Activated T-helper 1 cell treated with anti-CD3 and anti-CD28 coated beads, Interleukin-2, amount 50 U/mL, for 16 hours (primary cell): ENCODE measurements at places on chromosomes 1 and 21.

DNA sequence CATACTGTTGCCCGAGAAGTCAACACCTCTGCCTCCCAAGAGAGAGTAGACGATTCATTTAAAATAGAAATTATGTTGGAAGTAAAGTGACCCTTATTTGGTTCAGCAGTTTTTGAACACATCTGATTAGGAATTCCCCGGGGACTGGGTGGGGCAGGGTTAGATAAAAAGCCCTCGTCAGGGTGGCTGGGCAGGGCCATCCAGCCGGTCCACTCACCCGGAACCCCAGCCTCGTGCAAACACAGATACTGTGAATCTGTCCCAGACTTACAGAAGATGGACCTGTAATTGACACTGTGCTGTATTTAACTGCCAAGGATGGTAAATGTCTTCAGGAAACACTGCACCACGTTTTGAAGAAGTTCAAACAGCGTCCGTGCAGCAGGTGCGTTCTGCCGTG, 63.7 kb downstream of the PRDM16 start:
- DNase-seq = no peak

DNA sequence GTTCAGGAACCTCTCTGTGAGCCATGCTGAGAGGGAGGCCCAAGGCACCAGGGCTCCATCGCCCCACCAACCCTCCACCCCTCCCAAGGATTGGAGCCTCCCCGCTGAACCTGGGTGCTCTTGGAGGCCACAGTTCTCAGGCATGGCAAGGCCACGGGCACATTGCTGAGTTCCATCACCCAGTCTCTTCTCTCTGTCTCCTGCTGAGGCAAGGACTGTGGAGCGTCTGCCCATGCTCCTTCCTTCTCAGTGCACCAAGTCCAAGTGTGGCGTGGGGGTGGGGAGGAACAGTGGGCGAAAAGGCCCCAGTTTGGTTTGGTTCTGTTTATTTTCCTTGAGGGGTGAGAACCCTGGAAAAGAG, 2.8 kb upstream of the KNCN start:
- no peak for DNase-seq

GRCh38 chr21:29195981-29196669, 65.7 kb downstream of the MAP3K7CL start:
- no peak for DNase-seq

- no peak for DNase-seq
Observed at GRCh38 chr1:73813716-73814115, 384.3 kb downstream of the LRRIQ3 start.

DNA sequence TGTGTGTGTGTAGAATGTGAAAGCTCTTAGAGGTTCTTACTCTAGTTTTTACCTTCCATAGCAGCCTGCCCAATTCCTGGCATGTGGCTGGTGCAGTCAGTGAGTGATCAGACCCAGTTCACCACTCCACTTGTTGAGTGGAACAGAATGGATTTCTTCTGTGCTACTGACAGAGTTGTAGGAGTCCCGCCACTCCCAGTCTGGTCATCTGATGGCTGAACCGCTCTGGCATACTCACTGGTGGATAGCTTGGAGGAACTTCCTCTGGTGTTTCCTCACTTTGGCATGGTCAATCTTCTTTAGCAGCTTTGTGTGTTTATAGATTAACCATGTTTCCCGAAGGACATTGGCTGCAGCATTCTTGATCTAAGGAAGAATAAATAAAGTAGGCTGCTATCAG, 106.7 kb upstream of the ADAR start:
- DNase-seq = no peak

DNA sequence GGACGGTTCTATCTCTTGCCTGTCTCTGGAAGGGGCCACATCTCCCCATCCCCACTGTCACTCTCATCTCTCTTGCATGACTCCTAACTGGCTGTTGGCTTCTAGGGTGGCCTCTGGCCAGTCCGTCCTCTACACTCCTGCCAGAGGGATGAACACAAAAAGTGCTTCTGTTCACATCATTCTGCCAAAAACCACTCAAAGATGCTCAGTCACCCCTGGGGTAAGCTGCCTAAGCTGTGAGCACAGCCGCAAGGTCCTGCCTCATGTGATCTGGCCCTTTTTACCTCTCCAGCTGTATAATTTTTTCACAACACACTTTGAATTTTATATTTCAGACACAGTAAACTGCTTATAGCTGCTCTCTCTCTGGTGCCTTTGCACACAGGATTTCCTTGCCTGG, 97.6 kb upstream of the CD34 start:
- no peak for DNase-seq

- DNase-seq = no peak
Observed at GRCh38 chr1:33815061-33815460, 48.8 kb upstream of the HMGB4 start.

DNA sequence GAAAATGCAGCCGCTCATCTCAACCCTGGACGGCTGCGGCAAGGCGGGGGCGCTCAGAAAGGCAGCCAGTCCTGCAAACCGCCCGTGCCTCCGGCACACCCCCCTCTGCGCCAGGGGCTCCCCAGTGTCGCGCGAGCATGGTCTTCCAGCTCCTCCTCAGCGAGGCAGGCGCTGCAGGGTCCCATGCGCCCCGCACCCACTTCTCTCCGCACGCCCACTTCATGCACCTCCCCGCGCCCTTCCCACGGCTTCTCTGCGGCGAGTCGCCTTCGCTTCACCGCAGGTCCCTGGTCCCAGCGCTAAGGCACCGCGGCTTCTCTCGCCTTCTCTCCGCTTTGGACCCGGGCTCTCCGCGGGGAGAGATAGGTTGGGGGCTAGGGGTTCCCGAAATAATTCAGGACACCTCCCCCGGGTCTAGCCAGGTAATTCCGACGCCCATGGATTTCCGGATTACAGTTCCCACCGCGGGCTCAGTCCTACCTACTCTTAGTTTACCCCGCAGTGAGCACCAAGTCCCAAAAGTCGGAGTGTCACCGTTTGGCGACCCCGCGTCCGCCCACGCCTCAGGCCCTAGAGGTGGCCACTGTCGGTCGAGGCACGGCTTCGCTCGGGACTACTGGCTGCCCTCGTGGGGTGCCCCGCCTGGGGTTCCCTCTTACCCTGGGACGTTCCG, 67.5 kb downstream of the SYT2 start:
- DNase-seq = no peak

GRCh38 chr1:77413541-77414335, 131.9 kb downstream of the AK5 start:
- DNase-seq = no peak

DNA sequence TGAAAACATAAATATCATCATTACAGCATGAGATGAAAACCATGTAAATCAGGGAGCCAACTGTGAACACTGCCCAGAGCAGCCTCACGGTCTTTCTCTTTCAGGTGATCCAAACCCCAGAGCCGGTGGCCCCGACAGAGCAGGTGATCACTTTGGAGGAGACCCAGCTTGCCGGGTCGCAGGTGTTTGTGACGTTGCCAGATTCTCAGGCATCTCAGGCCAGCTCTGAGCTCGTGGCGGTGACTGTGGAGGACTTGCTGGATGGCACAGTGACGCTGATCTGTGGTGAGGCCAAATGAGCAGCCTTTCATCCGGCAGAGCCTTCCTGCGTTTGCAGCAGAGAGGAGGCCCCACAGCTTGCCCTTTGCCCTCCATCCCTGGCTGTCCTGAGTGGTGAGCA, 37.2 kb upstream of the EPHA8 start:
- no peak for DNase-seq

GRCh38 chr1:115295904-115296696, 41.9 kb downstream of the NGF start:
- no peak for DNase-seq

GRCh38 chr1:1399872-1400575, 889 bp upstream of the CCNL2 start:
- DNase-seq = no peak

- DNase-seq = no peak
Observed at GRCh38 chr1:148290881-148291280, 138.8 kb upstream of the NBPF11 start.

- DNase-seq = no peak
Observed at GRCh38 chr21:38319781-38320180, 63.0 kb downstream of the KCNJ15 start.

DNA sequence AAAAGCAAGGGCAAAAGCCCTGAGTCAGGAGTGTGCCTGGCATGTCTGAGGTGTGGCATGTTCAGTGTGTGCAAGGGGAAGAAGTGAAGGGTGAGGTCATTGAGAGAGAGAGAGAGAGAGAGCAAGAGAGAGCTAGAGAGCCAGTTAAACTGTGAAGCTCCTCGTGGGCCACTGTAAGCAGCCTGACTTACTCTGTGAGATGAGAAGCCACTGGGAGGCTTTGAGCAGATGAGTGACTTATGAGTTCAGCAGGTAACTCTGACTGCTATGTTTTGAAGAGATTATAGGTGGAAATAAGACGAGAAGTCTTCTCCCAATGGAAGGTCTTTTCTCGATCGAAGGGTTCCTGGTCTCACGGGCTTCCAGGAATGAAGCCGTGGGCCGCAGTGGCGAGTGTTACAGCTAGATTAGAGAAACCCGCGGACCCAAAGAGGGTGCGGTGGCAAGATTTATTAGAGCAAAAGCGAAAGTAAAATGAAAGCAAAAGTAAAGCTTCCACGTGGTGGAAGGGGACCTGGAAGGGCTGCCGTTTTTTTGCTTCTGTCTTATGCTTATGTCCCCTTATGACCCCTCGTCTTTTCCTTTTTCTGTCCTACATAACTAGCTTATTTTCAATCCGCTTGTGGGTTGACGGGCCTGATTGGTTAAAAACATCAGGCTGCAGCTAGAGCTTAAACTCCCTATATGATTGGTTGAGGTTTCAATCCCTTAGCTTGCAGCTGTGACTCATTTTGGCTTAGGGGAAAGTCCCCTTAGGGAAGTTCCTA, 323.1 kb upstream of the FAM78B start:
- DNase-seq = peak; percentile 2

DNA sequence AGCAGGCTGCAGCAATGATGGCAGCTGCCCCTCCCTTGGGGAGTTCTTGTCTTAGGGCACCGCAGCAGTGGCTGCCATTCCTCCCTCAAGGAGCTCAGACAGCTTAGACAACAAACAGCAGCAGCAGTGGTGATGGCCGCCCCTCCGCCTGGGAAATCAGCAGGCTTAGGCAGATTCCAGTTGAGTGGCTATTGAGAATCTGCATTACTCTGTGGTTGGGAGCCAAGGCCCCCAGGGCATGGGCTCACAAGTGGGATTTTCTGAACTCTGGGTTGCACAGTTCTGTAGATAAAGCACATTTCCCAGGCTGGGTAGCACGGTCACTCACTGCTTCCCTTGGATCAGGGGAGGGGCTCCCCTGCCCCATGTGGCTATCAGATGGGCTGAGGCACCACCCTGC, 1280.7 kb upstream of the TMPRSS15 start:
- DNase-seq = no peak

GRCh38 chr1:15042866-15043265, 110.7 kb upstream of the TMEM51 start:
- no peak for DNase-seq

DNA sequence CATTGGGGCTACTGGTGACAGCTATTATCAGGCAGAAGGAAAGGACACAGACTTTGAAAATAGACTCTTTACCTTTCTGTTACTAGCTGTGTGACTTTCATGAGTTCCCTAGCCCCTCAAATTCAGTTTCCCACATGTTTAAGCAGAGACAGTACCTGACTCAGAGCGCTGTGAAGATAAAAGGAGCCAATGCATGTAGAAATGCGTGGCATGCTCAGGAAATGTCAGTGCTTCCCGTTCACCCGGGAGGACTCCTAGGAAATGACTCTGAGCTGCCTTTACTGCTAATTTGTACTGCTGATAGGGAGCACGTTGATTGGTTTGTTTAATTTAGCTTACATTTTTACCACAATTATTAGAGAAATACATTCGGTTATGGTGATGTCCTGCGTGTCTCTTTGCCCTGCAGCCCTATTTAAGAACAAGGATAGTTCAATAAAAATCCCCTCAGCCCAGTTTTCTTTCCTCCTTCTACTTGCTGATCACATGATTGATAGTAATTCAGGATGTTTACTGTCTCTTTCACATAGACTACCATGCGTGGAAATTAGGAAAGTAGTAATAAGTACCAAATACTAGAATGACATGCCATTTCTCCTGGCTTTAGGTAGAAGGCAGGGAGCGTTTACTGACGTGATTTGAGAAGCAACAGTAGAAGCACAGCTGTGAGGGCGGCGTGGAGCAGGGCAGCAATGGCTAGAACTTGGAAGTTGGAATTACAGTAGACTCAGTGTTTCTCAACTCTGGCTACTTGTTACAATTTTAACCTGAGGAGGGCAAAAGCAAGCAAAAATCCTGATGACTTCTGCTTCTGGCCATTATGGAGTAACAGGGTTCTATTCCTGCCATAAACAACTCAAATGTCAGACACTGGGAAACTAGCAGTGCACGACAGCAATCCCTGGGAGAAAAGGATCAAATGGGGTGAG, 15.9 kb downstream of the PDIK1L start:
- DNase-seq = no peak

GRCh38 chr1:230330157-230330556, 96.0 kb downstream of the PGBD5 start:
- no peak for DNase-seq

DNA sequence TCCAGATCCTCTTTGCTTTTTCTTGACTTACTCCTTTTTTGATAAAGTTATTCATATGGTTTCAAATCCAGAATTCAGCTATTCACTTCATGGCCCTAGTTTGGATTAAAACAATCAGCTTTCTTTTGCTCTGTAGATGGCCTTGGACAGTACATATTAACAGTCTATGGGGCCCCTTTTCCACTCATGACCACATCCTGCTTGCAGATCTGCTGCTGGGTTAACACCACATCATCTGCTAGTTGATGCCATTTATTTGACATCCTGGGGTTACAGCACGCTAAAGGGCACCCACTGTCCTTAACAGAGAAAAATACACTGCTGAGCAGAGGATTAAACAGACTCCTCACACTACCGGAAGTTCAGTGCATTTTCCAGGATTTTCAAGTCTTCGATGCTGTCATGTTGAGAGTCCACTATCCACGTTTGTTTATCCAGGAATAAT, 941 bp upstream of the IFI16 start:
- DNase-seq = no peak
